ENCODE measurements at places on chromosomes 7 and 10.

DNA sequence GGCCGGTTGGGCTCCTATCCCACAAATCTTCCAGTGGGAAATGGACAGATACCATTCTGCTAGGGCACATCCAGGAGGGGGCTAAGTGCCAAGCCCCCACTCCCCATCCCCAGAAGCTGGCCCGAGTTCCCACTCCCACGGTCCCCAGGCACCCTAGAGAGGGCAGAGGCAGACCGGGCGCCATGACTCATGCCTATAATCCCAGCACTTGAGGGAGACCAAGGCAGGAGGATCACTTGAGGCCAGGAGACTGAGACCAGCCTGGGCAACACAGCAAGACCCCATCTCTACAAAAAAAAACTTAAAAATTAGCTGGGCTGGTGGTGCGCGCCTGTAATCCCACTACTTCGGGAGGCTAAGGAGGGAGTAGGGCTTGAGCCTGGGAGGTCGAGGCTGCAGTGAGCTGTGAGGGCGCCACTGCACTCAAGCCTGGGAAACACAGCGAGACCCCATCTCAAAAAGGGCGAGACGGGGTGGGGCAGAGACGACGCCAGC, 870 bp downstream of the GNA12 start:
- no peak for DNase-seq

DNA sequence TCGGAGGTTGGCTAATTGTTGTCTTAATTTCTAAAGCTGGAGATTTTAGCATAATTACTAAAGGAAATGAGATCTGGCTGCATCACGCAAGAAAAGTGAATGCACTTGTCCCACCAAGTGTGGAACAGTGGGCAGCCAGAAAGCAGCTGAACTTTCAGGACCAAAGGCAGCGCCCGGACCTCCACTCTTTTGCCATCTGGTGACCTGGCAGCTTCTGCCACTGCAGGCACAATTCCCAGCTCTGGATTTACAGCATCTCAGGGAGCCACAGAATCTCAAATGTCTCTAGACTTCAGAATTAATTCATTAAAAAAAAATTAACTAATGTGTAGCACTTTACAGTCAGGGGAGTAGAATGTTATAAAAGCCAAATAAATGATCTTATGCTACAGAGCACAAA, 14.7 kb upstream of the OGDHL start:
- DNase-seq: no peak

GRCh38 chr10:111083222-111084095, 6.6 kb downstream of the ADRA2A start:
- DNase-seq: no peak

DNA sequence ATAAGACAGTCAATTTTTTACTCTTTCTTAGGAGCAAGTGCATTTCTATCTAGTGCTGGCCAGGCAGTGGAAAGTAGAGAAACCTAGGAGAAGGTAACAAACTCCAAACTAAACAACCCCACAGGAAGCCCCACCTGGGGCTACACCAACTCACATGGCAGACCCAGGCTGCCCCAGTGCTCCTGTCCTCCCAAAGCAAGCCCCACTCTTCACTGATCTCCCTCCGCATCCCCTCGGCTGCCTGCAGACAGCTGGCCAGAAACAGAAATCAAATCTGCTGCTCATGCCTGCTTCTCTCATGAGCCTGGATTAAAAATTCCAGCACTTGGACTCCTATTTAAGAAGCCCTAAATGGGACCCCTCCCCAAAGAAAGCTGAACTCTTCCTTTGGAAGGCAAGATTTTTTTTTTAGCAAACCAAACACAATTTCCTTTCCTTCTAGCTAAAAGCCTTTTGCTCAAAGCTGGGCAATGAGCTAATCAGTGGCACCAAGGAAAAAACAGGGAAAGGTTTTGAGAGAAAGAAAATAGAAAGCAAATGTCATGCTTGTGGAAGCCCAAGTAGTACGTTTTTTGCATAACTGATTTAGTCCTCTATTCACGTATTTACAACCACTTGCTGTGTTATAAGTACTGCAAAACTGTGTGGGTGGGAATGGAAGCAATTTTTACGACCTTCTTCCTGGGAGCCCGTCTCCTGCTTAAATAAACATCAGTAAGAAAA, 10.8 kb downstream of the PDE1C start:
- no peak for DNase-seq

GRCh38 chr10:5766189-5766588, 47.0 kb downstream of the GDI2 start:
- DNase-seq: no peak

- no peak for DNase-seq
These were observed 1.2 kb upstream of the OR6V1 start for GRCh38 chr7:143050931-143051330.
